Esophagus muscularis mucosa (tissue), 4 donors: ENCODE measurements at places on chromosomes 2 and 18. TPM values are rescaled to one million over a fixed set of nuclear protein-coding genes. Genes with fewer than 3 reads are reported as not detected.

DNA sequence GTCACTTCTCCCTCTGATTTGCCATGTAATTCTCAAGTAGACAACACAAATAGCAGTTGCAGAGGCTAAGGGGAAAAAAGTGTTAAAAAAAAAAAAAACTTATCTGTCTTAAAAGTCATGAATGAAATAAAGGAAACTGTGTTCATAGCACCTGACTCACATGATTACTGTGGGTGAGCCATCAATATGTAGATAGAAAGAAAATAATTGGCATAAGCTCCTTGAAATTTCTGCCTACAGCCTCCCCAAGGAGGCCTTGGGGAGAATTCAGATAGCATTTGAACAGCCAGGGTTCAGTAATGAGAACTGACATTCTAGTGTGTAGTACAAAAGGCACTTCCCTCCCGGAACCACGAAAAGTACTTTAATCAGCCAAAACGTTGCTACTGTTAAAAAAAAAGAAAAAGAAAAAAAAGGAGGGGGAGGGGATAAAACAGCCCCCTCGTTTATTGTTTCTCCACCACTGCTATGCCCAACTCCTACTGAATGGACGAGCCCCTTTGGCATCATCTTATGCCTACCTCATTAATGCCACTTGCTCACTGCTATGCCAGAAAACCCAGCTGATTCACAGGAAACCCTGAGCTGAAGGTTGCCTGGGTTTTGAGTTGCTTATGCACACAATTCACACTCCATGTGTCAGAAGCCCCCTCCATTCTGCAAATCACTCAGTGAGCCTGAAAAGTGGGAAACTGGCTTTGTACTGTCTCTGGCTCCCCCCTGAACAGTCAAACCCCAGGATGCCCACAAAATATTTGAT is 65.5 kb upstream of the KLF7 start:
- no peak for DNase-seq

- DNase-seq: no peak
Measured at GRCh38 chr2:98807221-98807620, 76.3 kb upstream of the MGAT4A start.

The MC2R gene
- not detected for total RNA-seq

The KLHL30 gene
- 6.7 TPM for total RNA-seq

DNA sequence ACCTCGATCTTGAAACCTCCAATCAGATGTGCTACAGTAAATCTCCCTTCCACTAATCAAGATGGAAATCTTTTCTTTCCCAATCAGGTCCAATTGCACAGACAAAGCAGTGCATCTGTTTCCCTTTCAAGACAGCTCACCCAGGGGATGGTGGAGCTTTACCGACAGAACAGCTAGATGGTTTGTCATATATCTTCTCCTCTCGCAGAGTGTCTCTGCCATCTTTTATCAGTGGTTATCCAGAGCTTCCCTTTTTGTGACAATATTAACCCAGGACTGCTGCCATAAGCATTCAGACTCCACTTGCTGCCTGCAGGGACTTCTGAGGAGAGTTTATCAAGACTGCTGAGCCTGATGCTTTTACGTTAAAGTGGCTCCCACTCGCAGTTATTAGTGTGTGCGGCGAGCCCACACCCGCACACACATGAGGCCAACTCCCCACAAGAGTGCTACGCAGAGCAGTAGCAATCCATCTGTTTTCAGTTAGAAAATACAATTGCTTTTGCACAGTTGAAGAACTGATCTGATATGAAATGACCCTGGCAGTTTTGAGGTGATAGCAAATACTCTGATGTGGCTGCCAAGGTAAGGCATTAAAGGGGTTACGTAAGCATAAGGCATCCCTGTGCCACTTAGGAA is 398.9 kb downstream of the NCKAP5 start:
- no peak for DNase-seq

The NDUFAF7 gene
- total RNA-seq: 16.3 TPM
